Suprapubic skin (tissue), 4 donors: ENCODE measurements at places on chromosomes 2 and 18.

DNA sequence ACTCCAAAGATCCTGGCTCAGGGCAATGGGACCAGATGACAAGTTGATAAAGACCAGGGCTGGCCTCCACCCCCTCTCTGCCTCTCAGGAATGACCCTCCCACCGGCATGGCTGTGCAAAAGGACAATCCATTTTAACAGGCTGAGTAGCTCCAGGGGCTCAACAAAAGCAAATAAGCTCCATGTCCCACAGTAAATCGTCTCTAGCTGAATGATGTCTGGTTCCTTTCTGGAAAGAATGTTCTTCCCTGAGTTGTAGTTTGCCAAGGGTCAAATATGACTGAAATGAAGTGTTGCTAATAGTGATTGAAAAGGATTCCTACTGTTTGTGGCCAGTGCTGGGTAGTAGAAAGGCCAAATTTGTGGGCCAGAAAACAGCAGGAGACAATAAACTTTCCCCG, 434.4 kb upstream of the ETAA1 start:
- DNase-seq, result no peak

- no peak for DNase-seq
Measured at GRCh38 chr2:208311321-208311720, 45.3 kb downstream of the PIKFYVE start.

DNA sequence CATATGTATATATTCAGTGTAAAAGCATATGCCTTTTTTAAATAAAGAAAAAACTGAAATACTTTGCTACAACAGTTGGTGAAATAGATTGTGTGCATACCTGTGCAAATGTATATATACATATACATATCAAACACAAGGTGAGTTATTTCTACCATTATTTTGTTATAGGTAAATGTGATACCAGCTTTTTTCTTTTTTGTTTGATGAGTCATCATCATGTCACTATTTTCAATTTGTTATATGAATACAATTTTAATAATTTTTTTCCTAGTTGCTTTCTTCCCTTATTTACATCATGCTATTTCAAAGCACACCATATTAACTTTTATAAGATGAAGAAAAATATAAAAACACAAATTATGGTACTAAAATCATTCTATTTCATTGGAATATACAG, 87.0 kb upstream of the STK17B start:
- no peak for DNase-seq

GRCh38 chr2:114031605-114032505, 142.0 kb downstream of the ACTR3 start:
- DNase-seq, result no peak

DNA sequence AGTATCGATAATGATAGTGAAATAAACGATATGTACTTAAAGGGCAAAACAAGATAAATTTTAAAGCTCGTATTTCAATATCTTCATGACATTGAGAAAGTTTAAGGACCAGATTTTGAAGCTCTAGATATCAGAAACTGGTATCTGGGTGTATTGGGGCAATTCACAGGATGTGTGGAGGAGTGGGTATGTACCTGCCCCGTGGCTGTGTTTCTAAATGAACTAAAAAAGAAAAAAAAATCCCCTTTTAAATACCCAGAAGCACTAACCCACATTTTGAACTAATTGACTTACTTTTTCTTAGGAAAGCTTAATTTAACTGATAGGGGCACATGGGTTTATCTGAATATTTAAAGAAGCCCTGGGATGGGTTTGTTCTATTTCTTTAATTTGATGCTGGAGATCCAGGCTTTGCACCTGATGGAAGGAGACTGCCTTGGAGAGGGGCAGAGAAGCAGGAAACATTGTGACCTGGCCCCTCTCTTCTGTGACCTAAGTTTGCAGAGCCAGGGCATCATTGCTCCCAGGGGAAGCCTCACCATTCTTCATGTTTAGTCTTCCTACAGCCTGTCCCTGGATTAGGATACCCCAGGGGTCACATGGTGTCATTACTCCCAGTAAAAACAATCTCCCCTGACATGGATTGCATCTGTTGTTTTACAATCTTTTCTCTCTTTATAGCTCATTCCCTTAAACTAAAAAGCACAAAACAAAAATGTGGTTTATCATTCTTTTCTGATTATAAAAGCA, 7.6 kb upstream of the KCTD1 start:
- no peak for DNase-seq

DNA sequence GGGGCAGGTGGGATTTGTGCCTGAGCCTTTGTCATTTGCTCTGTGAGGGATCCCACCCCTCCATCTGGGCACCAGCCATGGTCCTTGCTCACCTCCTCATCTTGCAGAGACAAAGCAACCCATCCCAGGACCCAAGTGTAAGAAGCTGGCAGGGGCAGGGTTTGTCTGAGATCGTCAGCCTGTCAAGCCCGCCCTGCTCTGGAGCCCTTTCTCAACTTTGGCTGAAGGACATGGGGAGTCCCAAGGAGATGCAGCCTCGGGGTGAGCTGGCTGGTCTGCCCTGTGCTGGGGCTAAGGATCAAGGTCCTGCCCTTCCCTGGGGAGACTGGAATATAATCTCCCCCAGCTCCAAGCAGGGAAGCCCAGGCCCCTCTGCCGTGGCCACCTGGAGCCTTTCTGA, 86.0 kb downstream of the CAPN13 start:
- no peak for DNase-seq

DNA sequence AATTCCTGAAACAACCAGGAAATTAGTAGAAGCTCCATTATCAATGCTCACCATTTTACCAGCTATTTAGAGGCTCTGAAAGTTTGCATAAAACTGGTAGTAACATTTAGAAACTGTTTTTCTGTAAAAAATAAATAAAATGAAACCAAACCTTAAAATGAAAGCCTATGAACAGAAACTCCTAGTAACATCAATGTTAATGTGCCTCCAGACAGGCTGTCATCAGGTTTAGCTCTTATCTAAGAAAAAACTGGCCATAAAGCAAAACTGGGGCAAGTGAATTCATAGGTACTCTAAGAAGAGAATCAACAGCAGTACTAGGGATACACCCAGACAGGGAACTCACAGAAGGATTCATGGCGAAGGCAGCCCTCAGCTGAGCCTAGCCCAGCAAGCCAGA, 8.0 kb downstream of the E2F6 start:
- no peak for DNase-seq

DNA sequence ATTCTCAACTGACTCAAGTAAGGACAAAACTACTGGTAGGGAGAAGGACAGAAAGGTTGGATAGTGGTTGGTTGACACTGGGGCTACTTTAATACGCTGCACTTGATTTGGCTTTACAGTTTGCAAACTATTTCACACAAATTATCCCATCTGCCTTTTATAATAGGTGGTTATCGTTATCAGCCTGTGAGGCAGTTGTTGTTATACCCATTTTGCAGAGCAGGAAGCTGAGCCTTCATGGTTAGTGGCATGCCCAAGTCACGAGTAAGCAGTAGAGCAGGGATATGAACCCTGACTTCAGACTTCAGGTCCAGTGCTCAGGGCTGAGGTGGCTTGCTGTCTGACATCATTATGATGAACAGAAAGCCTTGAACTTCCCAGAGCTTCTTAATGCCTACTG, 5.3 kb downstream of the CTIF start:
- DNase-seq, result no peak

DNA sequence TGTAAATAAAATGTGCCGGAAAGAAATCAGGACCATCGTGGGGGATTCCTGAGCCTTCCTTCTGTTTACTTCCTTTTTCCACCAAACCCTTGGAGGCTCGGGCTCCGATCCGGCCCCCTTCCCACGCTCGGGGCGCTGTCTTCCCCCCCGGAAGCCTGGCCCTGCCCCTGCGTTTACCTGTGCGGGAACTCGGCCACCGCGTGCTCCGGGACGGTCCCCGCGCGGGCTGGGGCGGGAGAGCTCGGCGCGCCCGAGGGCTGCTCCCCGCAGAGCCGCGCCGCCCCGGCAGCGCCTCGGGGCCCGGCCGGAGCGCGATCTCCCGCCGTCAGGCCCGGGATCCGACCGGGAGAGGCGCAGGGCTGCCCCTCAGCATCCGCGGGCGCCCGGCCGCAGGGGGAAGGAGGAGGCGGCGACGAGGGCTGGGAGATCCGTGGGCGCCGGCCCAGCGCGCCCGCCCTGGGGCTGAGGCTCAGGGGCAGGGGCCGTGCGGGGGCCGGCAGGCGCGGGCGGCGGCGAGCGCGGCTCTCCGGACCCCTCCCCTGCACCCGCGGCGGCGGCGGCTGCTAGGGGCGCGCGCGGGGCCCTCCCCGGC, 435 bp downstream of the ADCY3 start:
- no peak for DNase-seq

DNA sequence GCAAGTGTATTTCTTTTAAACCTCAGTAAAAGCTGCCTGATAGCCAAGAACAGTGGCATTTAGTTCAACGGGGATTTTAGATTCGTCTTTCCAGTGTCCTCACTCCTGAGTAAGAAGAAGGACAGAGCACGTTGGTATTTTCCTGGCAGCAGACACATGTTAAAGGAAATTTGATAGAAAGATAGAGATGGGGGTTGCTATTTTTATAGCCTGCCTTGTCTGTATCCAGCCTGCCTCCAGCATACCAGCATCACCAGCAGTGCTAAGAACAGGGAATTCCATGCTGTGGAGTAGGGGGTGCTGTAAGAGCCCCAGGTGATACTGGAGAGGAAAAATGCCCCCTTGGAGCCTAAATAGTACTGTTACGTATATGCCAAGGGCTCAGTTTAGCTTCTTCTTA, 1.1 kb upstream of the SMYD1 start:
- DNase-seq, result no peak

DNA sequence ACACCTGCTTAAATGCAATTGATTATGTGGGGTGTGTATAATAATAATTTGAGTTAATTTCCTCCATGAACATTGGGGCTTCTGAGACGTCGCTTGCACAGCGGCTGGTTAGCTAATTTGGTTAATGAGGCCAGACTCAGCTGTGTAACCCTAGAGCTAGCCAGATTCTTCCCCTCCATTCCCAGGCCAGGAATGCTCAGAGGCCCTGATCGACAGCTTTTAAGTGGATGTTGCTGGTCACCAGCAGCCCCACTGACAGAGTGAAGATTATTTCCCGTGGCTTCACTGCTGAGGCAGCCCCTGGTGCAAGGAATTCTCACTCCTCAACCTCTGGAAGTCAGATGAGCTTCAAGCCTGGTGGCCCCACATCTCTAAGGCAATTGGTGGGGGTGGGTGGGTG, 12.4 kb upstream of the EPAS1 start:
- no peak for DNase-seq

DNA sequence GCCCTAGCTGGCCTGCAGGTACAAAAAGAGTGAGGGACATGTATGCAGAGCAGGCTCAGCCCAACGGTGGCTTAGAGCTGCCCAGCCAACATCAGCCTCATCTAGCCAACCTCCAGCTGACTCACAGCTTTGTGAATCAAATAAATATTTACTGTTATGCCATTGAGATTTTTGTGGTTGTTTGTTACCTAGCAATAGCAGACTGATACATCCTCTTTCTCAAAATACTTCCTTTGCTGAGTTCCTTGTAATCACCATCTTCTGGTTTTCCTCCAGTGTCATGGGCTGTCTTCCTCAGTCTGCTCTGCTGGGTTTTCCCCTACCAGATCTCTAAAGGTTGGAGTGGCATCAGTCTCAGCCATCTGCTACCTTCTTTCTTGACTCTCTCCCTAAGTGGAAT, 126.6 kb upstream of the SLC1A4 start:
- no peak for DNase-seq

GRCh38 chr2:229712136-229712535, 2.2 kb downstream of the DNER start:
- DNase-seq, result no peak

DNA sequence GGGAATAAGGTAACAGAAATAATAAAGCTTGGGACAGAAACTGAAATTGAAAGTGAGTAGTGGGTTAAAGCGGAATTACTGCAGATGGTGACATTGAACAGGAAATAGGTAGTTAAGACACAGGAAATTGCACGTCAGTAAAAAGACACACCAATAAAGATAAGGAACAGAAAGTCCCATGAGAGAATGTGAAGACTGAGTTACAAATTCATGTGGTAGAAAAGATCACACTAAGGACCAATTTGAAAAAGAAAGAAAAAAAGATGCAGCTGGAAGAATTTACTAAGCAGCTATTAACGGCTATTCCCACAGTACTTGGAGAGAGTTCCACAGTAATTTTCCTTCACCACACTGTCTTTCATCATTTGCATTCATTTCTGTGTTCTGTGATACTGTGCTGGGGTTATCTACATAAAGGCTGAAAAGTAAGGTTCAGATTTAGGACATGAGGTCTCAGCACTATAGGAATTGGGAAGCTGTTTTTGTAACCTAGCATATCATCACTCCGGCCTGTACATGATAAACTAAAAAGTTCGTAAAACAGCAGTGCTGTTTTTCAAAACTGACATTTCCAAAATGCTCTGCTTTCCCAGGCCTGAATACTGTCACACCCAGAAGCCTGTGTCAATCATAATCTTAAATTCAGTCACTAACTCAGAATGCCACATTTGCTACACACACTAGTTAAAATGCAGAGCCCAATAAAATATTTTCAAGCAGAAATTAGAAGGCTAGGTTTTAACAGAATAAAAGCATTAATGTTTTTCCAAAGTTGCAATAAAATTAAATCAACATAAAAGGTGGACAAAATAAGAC, 42.9 kb downstream of the SRBD1 start:
- no peak for DNase-seq

GRCh38 chr2:128160616-128161275, 69.7 kb downstream of the UGGT1 start:
- DNase-seq, result no peak

GRCh38 chr2:75021672-75022071, 63.2 kb downstream of the POLE4 start:
- no peak for DNase-seq

- DNase-seq, result peak; percentile 6
Measured at GRCh38 chr2:109689182-109689930, 75.2 kb downstream of the SOWAHC start.

DNA sequence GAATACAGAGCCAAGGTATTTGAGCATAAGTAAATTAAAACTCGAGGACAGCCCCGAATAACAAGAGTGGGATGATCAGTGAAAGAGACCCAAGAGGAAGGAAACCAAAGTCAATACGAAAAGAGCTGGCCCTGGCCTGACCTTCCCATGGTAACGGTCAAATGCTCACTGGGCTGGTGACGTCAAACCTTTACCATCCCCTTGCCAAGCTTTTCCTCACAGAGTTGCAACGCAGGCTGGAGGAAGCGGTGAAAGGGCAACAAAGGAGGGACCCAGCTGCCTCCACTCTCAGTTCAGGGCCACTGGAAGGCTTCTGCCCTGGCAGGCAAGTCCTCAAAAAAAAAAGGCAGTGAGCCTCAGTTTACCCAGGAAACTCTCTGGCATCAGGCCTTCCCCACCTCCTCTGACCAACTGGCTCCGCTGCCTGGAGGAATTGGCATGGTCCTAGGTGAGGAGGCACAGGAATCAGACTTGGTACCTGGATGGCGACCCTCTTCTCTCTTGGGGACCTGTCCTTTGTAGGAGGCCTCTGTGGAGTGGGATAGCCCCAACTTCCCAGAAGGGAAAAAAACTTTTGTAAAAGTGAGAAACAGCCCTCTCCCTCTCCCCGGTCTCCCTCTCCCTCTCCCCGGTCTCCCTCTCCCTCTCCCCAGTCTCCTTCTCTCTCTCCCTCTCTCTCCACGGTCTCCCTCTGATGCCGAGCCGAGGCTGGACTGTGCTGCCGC, 212.4 kb downstream of the ANAPC1 start:
- no peak for DNase-seq

- no peak for DNase-seq
Measured at GRCh38 chr2:72915907-72916742, 1.2 kb upstream of the EMX1 start.

GRCh38 chr2:8138923-8139667, 542.8 kb upstream of the ID2 start:
- no peak for DNase-seq

- DNase-seq, result peak; percentile 18
Measured at GRCh38 chr2:241129086-241129871, 20.0 kb downstream of the PASK start.
